ENCODE measurements at places on chromosomes 12 and 14. TPM values are rescaled to one million over a fixed set of nuclear protein-coding genes. Genes with fewer than 3 reads are reported as not detected.

- DNase-seq = no peak
These were observed 192.4 kb downstream of the DACT1 start for GRCh38 chr14:58830121-58830520.

DNA sequence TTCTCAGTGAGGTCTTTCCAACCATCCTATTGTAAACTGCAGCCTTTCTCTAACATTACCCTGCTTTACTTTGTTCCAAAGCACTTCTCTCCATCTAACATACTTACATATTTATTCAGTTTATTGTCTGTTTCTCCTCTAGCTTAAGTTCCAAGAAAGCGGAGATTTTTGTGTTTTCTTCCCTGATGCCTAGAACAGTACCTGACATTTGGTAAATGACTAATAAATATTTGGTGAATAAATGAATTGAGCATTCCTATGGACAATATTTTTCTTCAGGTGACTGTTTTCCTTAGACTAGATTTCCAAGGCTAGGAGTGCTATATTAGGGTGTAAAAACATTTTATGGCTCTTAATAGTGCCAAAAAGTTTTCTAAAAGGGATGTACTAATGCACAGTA lies 2.4 kb downstream of the RACGAP1 start:
- no peak for DNase-seq

Gene PELI2
- 2.8 TPM for total RNA-seq

DNA sequence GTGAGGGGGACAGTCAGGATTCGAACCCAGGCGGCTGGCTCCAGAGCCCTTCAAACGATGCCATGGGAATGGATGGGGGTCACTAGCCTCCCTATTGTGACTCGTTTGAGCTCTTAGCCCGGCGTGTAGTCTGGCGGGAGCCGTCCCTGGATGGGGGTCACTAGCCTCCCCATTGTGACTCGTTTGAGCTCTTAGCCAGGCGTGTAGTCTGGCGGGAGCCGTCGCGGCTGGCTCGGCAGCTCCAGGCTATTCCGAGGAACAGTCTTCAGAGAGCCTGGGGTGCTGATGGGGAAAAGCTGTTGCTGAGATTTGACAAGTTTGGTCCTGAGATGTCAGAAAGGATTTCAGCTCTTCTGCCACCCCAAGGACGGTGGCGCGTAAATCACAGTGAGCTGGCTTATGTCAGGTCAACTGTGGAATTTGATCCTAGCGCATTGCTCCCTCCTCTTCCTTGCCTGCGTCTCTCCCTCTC lies 58.3 kb downstream of the CALM1 start:
- no peak for DNase-seq

GRCh38 chr12:23576372-23576771 lies 373.1 kb downstream of the SOX5 start:
- DNase-seq = no peak

DNA sequence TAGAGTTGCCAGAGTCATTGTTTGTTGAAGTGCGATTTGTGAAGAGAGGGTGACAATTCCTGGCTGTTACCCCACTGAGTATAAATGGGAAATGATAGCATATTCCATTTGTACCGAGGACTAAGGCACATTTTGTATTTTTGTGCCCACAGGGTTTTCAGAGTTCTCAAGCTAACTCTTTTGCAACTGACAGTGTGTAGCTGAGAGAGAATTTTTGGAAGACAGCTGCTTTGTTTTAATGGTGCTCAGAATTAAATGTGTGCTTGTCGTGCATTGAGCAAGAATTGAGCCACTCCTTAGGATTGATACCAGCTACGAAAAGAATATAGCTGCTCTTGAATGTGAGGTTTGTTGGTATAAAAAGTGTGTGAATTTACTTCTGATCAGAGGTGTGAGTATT lies 21.7 kb downstream of the ANKRD13A start:
- no peak for DNase-seq

DNA sequence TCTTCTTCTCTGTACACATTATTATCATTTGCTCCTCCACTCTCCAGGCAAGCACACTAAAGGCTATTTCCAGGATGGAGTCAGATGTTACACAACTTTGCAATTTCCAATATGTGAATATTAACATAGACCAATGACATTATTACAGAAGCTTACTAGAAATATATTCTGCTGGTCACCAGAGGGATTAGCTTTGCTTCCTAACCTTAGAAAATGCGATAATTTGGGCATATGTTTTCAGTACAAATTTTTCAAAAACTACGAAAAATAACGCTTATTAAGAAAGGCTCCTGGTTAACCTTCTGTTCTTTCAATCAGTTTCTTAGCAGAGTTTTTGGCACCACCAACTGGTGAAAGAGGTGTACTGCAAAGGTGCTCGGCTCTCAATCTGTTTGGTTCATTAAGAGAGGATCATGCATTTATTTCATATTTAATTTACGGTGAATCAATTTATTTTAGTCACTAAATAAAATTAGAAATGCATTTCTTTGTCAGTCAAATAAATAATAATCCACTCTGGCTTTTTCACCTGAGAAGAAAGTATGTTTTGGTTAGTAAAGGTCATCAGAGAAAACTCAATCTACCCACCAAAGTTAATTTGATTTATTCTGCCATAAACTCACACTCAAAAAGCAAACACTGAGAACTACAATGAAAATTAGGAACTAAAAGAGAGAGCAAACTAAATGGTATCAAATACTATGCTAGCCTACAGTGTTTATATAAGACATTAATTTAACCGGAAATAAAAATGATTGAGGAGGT lies 39.2 kb downstream of the EFCAB11 start:
- peak; percentile 38 for DNase-seq

Gene MNAT1
- total RNA-seq = 56.2 TPM

Gene ALDH6A1
- total RNA-seq = 17.6 TPM

- DNase-seq = peak; percentile 26
These were observed 42.5 kb downstream of the MARK3 start for GRCh38 chr14:103427485-103428443.

- DNase-seq = no peak
These were observed 188.5 kb upstream of the KRR1 start for GRCh38 chr12:75699728-75700496.

GRCh38 chr12:132617822-132618682 lies 524 bp upstream of the P2RX2 start:
- no peak for DNase-seq

- no peak for DNase-seq
These were observed 71.4 kb downstream of the SLC41A2 start for GRCh38 chr12:104886418-104887401.

DNA sequence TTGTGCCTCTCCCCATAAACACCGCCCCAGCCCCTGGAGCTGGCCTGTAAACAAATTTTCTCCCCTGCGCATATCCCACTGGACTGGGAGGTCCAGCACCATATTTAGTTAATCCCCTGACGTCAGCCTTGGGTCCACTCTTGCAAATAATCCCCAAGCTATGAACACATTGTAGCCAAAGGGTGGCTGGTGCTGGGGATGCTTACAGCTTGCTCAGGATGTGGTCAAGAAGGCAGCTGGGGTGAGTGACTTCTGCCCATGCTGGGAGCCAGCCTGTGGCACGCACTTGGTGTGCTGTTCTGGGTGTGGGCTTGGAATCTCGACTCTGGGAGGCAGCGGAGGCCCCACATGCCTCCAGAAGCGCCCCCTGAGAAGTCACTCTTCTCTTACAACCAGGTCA lies 32.1 kb downstream of the CMKLR1 start:
- no peak for DNase-seq

DNA sequence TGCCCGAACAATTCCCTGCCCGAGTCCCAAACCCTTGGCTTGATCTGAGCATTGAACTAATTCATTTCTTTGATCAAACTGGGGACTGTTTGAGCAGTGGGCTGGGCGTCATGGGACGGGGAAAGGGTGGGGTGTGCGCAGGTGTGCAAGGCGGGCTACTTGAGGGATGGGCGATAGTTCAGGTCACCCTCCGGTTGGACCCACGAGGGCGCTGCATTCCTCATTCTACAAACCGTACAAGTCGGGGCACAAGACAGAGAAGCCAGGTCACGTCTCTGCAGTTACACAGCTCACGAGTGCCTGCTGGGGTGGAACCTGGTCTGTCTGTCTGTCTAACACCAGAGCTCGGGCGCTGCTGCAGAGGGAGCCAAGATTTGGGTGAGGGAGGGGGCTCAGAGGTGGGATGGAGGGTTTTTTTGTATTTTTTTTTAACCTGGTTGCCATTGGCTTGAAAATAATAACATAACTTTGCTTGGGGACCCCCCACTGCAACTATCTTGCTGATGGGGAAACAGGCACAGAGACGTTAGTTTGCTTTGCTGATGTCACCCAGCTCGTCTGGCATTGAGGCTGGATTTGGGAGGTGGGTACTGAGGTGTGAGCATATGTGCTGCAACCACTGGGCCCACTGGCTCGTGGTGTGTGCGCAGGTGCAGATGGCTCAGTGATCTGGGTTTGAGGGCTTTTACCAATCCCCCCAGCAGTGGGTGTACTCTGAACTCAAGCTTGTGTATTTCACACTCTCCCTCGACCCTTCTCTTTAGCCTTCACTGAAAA lies 7.6 kb upstream of the RTL1 start:
- no peak for DNase-seq

Gene KLRB1
- total RNA-seq = not detected

Gene PLEKHG3
- 1.0 TPM for total RNA-seq

GRCh38 chr12:131738196-131738595 lies 27.3 kb downstream of the SFSWAP start:
- DNase-seq = no peak

GRCh38 chr14:47207617-47208016 lies 467.8 kb downstream of the MDGA2 start:
- DNase-seq = no peak

- DNase-seq = no peak
These were observed 84.4 kb downstream of the TMEM132D start for GRCh38 chr12:129819391-129819790.

Gene ITGB7
- total RNA-seq = 200 TPM

DNA sequence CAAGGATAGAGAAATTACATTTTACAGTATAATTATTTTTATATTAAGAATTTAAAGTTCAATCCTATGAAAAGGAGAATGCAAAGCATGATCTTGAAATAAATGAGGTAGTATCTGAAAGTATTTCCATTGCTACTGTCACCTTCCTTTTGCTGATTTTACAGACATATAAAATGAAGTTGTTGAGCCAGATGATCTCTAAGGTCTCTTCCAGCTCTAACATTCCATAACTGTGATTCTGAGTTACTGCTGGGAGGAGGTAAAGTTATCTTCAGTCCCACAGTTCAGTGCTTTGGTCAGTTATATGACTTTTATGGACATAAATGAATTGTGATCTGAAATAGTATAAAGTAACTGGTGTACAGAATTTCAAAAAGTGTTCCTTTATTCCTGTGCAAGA lies 52.8 kb downstream of the SLC38A6 start:
- no peak for DNase-seq

Gene KLHL33
- not detected for total RNA-seq

DNA sequence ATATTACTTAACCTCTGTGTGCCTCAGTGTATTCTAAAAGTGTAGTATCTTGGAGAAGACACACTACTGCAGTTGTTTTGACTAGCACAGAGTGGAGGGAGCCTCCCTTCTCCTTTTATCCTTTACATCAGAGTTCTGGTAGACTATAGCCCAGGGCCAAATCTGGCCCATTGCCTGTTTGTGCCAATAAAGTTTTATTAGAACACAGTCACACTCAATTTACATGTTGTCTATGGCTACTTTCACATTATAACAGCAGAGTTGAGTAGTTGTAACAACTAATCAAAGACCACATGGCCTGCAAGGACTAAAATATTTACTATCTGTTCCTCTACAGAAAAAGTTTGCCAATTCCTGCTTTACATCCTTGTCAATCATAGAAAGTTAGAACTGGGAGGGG lies 27.7 kb upstream of the IGF1 start:
- DNase-seq = no peak

DNA sequence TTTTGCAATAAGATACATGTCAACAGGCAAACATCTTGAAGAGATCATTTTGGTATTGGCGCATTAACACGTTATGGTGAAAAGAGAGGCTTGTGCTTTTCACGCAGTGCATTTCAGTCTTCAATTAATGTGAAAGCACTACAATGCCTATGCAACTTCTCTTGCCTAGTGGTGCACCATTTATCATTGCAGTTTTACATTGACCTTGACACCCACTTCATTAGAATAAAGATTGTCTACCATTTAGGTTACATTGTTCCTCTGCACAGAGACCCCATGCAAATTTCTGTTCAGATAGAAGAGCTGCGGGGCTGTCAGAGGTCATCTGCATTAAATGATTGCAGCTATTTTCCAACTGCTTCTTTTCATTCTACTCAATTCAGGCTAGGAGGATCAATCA lies 212.2 kb upstream of the NPAS3 start:
- DNase-seq = no peak

DNA sequence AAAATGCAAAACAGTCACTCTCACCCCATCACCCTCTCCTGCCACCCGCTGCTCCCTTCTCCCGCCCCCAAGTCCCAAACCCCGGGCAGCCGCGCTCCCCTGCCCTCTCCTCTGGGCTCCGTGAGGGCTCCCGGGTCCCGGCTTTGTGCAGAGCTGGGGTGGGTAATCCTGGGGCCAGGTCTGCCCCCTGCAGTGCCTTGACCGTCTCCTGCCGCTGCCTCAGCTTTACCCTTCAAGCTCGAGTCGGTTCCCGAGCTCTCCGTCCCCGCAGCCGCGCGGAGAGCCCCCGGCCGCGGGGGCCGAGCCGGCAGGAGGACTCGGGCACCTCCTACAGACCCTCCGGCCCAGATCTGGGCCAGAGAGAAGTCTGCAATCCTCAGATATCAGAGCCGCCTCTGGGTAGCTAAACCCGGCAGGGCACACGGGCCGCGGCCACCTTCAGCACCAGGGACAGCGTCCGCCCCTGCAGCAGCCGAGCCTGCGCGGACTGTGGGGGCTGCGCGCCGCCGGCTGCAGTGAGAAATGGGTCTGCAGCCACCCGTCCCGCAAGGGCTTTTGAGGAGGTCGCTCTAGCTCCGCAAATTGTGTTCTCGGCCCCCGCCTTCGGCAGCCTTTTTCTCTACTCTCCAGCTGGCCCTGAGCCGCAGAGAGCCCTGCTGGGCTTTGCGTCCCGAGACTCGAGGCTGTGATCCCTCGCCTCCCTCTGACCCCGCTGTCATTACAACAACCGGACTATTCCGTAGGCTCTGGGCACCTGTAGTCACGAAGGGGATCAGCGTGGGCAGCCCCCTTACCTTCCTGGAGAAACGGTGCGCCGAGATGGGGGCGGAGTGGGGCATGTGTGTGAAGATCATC lies 1.2 kb downstream of the PRMT8 start:
- peak; percentile 29 for DNase-seq

Gene TPH2
- not detected for total RNA-seq

DNA sequence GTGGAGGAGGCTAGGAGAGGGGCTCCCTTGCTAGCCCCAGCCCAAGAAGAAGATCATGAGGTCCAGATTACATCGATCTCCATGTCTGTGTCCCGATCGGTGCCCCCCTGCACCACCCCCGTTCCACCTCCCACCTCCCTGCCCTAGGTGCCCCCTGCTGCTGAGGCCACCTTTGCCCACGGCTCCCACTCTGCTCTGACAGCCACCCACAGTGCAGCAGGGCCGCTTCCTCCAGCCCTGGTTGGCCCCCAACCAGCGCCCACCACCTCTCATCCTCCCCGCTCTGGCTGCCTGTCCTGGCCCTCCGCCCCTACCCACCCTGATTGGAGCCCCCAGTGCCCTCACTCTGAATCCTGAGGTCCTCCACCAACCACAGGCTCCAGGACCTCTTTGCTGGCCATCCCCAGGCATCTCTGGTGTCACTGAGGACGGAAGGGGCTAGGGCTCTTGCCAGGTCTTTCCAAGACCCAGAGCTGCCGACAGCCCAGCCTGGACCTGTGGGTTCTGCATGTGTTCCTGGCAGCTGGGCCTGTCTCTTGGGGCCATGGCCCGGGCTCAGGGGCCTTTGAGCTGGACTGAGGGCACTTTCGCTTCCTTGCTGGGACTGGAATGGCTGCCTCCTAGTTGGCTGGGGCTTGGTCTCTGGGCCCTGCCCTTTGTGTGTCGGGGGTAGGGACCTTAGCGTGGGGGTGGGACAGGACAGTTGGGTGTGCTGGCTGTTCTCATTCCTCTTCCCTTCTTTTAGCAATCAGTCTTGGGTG lies 7.2 kb upstream of the PLXNC1 start:
- DNase-seq = no peak

Gene SMIM41
- 0.16 TPM for total RNA-seq

Measured in activated T-helper 2 cell treated with anti-CD3 and anti-CD28 coated beads, Interferon-gamma antibody, Interleukin-2, Interleukin-4, amounts not matched to agents 10 μg/mL and 5 μg/mL and 100 μg/mL, durations not matched to agents 14 hours and 24 hours and 36 hours (primary cell).